ENCODE measurements at places on chromosomes 4 and X.

DNA sequence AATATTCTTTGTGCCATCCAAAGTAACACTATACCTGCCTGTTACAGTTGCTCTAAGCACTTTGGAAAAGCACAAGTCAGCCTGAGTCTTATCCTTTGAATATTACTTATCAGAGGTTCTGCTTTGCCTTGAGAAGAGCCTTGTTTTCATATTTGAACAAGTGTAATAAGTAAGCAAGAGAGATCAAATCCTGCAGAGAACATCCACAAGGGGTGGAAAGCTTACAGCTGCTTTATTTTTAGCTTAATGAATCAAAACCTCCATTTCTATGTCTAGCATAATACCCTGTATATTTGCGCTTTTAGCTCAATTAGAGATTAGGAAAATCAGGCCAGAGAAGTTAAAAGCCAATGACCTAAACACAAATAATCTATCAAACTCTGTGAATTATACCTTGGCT lies 139.8 kb downstream of the CDS1 start:
- DNase-seq: no peak

DNA sequence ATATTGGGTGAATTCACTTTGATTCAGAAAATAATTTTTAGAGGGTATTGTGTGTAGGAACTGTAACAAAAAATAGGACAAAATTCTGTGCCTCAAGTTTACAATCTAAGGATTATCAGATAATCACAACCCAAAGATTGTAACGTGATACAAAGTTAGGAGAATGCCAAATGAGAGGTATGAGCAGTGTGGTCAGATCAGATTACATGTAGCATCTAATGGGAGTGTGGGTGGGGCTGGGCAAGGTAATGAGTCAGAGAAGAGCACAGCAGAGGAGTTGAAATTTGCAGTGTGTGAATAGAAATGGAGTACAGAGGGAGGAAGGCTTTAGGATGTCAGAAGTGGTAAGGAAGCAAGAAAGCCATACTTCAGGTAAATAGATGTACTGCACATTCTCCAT lies 103.4 kb upstream of the TEX13A start:
- peak; percentile 60 for DNase-seq

GRCh38 chr4:124085561-124086180 lies 626.9 kb downstream of the ANKRD50 start:
- DNase-seq: peak; percentile 91

DNA sequence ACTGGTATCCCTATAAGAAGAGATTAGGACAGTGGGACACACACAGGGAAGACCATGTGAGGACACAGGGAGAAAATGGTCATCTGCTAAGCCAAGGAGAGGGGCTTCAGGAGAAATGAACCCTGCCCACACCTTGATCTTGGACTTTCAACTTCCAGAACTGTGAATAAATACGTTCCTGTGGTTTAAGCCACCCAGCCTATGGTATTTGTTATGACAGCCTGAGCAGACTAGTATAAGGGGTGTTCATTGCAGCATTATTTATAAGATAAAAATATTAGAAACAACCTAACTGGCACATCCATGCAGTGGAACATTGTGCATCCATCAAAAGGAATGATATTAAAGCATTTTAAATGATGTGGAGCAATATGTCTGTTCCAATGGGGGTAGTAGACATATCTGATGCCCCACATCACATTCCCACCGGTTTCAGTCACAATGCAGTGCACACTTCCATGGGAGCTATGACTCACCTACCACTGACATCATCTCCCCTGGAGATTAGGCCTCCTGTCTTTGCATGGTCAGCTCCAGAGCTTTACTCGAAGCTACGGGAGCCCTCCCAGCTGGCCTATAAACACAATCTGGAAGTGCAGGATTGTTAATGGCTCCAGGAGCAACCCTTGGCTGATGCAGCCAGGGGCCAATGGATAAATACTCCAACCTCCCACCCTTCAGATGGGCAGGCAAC lies 38.9 kb upstream of the MAMLD1 start:
- DNase-seq: peak; percentile 73

- DNase-seq: peak; percentile 72
These were observed 5.8 kb downstream of the AFAP1 start for GRCh38 chr4:7933651-7934510.

GRCh38 chr4:7770224-7771050 lies 169.2 kb downstream of the AFAP1 start:
- no peak for DNase-seq

GRCh38 chr4:14115106-14115505 lies 487.6 kb upstream of the BOD1L1 start:
- no peak for DNase-seq

- DNase-seq: peak; percentile 32
These were observed 2352.3 kb downstream of the PCDH7 start for GRCh38 chr4:33072298-33073089.

DNA sequence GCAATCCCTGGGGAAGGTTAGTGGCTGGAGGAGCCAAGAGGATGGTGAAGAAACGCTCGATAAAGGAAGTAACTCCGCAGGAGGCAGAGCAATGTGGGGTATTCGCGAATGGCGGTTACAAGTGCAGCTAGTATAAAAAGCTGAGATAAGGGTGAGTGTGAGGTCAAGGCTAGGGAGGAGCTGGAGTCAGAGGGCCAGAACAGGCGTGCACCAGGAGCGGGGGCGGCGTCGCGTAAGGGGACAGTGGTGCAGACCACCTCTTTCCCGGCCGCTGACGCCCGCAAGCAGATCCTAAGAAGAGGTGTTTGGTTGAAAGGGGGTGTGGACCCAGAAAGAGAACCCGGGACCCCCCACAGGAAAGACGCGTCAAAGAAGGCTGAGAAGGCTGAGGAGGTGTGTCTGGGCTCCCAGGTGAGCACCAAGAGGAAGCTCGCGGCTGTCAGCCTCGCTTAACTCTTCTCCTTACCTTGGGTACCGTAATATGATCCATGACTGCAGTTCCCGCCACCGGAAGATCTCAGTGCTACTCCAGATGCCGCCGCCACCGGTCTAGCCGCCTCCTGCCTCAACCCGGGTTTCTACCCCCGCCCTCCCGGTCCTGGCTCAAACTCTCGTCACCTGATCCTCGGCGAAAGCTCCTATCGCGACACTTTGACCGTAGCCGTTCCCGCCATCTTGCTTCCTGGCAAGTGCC lies at the start of gene MTMR8:
Gene MTMR8 (minus strand): TSS at position 579 of the 694 bp plus-strand sequence. CDS start 89 bp downstream, at position 490.
- DNase-seq: no peak

DNA sequence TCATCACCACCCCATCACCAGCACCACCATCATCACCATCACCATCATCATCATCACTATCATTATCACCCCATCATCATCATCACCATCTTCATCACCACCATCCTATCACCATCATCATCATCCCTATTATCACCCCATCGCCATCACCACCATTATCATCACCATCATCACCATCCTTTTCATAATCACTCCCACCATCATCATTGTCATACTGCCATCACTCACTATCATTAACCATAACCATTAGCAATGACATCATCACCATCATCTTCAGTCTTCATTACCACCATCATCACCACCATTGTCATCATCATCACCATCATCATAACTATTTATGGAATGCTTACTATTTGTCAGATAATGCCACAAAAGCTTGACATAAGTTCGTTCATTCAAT lies 35.7 kb downstream of the CRMP1 start:
- DNase-seq: no peak

GRCh38 chr4:140935254-140935653 lies 179.1 kb upstream of the TBC1D9 start:
- DNase-seq: peak; percentile 43

- DNase-seq: peak; percentile 93
These were observed 27.5 kb upstream of the HTRA3 start for GRCh38 chr4:8241895-8242696.

GRCh38 chr4:95415346-95415771 lies 133.4 kb downstream of the UNC5C start:
- peak; percentile 39 for DNase-seq

DNA sequence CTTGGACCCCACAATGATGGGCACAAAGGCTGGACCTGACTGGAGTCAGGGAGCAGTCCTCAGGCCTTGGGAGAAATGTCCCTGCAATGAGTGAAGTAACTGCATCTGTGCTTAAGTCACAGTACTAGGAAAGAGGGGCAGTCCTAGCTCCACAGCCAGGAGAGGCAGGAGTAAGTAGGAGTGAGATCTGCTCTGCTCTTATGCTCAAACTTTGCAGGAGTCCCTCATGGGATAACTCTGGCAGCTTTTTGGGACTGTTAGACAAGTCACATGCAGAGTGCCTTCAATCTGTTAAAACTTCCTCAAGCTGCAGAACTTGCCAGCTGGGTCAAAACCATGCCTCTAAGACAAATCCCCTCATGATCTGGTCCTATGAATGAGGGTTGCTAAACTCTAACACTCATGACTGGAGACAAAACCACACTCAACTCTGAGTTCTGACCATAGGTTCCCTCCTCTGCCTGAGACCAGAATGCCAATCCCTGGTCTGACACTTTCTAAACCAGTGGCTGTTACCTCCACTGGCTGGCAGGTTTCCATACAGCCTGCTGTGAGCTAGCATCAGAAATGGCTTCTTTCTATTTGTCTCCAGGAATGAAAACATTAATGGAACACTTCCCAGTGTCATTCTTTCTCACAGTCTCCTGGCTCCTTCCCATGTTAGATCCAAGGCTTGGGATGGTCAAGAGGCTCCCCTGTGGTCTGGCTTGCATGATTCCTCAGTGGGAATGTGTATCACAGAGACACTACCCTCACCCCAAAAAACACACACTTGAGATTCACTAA lies 819.3 kb downstream of the PCDH7 start:
- no peak for DNase-seq

GRCh38 chrX:30627818-30628652 lies 25.2 kb upstream of the GK start:
- peak; percentile 42 for DNase-seq

GRCh38 chr4:183241322-183241640 lies 78.8 kb downstream of the CLDN22 start:
- DNase-seq: peak; percentile 72

DNA sequence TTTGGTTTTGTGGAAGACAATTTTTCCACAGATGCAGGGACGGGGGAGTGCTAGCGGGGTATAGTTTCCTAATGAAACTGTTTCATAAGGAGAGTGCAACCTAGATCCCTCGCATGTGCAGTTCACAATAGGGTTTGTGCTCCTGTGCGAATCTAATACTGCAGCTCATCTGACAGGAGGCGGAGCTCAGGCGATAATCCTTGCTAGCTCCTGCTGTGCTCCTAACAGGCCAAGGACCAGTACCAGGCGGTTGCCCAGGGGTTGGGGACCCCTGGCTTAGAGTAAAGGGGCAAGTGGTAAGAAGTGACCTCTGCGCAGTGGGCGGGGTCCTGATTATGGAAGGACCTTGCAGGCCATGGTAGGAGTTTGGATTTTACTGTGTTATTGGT lies 3.8 kb downstream of the SCML1 start:
- DNase-seq: no peak

- DNase-seq: no peak
These were observed 7.7 kb downstream of the ABCD1 start for GRCh38 chrX:153732401-153732800.

- DNase-seq: no peak
These were observed 1.6 kb upstream of the HADH start for GRCh38 chr4:107987916-107988762.

GRCh38 chrX:14352511-14352910 lies 176.8 kb upstream of the GLRA2 start:
- no peak for DNase-seq

- DNase-seq: peak; percentile 27
These were observed 3.7 kb downstream of the PRDM5 start for GRCh38 chr4:120918788-120919187.

DNA sequence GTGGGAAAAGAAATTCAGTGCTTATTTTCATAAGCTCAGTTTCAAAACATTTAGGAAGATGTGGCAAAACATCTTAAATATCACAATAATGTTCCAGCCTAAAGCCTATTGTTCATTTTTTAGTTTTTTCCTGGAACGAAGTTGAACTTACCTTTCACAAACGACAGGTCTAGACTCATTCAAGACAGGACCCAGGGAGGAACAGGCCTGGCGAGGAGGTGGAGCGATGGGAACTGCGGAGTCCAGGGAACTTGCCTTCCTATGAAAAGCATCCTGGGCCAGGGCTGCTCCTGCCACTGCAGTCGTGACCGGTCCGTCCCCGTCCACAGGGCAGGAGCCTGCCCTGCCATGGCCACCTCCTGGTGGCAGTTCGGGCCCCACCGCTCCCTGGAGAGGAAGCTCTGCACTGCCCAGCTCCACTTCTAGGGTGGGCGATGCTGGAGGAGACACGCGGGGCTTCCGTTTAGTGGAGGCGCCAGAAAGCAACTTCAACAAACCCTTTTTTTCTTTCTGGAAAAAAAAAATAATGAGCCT lies 96.7 kb upstream of the CBR4 start:
- DNase-seq: no peak

DNA sequence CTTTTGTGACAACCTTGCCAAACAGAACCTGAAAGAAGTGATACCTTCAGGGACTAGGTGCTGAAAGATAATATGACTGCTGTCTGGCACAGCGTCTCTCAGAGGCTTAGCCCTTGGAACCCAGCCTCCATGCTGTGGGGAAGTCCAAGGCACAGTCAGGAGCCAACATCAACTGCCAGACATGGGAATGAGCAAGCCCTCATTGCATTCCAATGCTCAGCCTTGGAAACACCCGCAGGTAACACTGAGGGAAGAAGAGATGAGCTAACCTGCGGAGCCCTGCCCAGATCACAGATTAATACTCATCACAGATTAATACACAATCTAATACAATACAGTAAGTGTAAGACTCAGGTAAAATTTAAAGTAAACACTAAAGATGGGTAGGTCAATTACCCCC lies 31.5 kb downstream of the LDB2 start:
- DNase-seq: no peak

DNA sequence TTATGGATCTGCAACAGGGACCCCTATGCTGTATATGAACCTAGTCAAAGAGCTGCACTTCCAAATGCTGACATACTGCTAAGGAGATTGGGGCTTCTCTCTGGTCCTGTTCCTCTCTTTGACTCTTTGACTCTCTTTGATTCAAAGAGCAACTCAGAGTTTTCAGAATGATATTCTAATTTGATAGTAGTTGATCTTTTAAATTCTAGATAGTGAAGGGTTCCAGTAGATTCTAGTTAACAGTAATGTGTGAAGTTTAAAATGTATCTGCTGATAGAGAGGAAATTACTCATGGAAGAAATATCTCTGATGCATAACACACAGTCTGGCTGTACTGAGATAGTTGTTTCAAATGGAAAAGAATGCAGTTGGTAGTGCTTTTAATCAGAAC lies 239.1 kb downstream of the RASL11B start:
- peak; percentile 94 for DNase-seq

DNA sequence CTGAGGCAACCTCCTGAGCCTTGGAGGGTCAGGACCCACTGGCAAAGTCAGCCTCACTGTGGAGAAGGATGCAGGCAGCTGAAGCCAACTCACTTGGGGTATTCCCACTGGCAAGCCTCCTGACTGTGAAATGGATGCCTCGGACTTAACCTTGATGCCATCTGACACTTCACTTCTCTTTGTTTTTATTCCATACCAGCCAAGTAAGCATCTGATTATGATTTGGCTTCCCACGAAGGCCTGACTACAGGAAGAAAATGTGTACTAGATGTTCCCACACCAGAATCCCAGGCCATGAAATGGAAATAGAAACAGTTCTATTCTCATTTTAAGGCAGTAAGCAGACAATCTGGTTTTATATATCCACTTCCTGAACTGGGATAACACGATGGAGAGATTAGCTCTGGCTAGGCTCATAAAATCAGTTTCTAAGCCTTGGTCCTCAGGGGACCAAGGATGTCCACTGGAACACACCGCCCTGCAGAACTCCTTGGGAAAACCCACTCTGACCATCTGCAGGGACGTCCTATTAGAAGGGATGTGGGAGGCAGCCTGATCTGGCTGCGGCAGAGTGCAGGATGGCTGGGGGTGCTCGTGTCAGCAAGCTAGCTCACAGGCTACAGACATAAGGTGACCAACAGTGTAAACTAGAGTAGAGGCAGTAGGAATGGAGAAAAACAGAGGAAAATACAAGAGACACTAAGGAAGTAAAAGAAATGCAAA lies 89.3 kb downstream of the TSPAN5 start:
- DNase-seq: no peak

GRCh38 chrX:69298466-69299140 lies 133.3 kb upstream of the PJA1 start:
- no peak for DNase-seq

Measured in fibroblast of lung (primary cell).